Mesothelial cell of epicardium (in vitro differentiated cells): ENCODE measurements at places on chromosomes 7 and 10.

- DNase-seq: no peak
These were observed 41.6 kb upstream of the GTF2IRD1 start for GRCh38 chr7:74412056-74412455.

- DNase-seq: no peak
These were observed 75.7 kb downstream of the IMMP2L start for GRCh38 chr7:111486472-111487142.

DNA sequence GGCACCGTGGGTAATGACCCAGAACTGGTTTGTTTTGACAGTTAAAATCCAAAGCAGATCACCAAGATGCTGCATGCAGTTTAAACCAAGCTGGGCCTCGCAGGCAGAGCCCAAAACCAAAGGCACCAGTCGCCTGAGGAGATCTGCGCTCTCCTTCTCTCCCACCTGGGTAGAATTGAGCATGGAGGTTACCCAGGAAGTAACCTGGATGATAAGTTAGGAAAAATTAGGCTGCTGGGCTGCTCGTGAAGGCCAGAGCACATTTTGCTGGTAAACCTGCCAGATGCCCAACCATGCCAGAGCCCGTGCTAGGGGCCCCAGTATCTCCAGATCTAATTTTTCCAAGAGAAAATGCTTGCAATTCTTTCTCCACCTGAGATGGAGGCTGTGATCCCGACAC, 388.3 kb upstream of the MGMT start:
- no peak for DNase-seq

GRCh38 chr10:105042906-105043552, 401.9 kb downstream of the SORCS3 start:
- DNase-seq: no peak

GRCh38 chr10:101446071-101446470, 92.1 kb downstream of the BTRC start:
- DNase-seq: no peak

DNA sequence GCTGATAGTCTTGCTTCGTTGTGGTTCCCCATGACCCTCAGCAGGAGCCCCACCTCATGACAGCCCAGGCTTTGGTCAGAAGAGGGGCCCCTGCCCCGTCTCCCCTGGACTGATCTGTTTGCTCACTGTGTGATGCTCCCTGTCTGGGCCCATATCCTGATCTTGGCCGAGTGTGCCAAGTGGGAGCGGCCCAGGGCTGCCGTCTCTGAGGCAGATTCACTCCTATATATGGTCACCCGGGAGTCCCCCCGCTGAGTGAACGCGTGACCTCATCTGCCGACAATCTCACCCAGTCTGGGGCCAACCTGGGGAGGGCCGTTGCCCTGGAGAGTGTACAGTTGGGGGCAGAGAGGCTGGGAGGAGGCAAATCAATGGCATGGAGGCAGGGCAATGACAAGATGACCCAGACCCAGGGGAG, 34.5 kb downstream of the PPIF start:
- DNase-seq: no peak

DNA sequence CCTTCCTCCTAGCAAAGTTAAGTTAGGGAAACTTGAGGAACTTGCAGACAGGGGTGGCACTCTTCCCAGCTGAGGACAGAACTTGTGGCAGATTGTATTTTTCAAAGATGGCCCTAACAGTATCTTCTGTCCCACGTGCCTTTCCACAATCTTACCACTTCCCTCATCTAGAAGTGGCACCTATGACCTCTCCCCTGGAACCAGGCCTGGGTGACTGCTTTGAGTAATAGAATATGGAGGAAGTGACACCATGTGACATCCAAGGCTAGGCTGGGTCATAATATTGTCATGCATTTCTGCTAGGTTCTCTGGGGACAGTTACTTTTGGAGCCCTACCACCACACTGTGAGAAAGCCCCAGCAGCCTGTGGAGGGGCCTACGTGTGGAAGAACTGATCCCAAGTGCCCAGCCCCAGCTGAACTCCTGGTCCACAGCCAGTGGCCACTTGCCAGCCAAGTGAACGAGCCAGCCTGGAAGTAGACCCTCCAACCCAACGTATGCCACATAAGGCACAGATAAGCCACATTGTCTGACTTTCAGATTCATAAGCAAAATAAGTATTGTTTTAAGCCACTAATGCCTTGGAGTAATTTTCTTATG, 193.7 kb downstream of the PTPN20 start:
- DNase-seq: no peak

GRCh38 chr7:49324707-49325106, 400.4 kb downstream of the CDC14C start:
- no peak for DNase-seq

GRCh38 chr7:47785923-47786556, 162.2 kb downstream of the PKD1L1 start:
- no peak for DNase-seq

DNA sequence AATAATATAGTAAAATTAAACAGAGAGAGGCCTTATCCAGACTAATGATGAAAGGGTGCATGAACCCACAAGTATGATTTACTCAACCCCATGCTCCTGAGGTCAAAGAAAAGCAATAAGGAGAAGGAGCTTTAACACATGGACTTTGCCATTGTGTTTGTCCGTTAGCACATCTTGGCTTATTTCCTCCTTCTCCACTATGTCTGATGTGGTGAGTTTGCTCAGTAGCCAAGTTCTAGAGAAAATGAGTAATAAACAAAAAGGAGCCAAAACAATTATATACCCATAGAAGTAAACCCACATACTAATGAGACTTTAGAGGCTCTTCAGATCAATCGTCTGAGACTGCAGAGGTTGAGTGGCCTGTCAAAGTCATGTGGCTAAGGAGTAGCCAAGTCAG, 26.1 kb upstream of the ADD3 start:
- DNase-seq: no peak
